ENCODE measurements at places on chromosomes 12 and 14.

DNA sequence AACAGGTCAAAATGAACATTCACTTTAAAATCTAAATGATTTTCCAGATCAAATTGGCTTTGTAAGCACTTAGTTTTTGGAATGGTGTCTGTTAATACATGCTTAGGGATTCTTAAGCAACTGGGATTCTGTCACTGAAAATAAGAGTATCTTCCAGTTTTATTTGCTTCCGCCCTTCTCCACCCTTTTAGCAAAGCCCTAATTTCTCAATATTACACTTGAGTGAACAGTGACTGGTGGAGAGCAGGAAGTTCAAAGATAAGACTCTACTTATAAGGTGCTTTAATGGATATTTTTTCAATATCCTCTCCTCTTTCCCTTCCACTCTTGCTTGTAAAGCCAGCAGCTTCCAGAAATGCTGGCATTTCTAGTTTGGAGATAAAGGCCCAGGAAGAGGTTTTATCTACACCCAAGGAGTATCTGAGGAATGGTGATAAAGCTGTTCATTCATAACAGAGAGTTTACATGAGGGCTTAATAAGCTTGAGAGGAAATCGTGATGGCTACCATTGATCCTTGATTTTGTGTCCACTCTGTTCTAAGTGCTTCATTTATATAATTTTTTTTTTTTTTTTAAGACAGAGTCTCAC lies 265.9 kb upstream of the PRICKLE1 start:
- no peak for DNase-seq

DNA sequence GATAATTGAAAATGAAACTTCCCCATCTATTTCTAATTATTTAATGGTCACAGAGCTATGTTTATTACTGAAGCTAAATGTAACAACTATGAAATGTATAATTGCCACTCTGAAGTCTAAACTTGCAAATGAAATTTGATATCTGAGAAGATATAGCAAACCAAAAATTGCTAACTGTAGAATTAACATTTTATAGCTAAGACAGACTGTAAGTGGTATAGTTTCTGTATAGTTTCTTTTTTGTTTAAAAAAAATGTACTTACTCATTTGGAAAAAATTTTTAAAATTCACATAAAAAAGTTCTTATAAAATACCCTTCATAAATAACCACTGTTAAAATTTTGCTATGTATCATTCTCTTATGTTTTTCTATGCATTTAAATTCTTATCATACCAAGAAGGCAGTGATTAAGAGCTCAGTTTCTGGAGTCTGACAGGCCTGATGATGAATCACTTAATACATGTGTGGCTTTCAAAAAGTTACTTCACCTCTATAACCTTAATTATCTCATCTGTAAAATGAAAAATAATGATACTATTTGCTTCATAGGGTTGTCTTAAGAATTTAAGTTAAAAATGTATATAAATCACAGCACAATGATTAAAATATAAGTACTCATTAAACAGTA lies 214.7 kb upstream of the GARIN2 start:
- DNase-seq = no peak

GRCh38 chr12:111363578-111363977 lies 5.3 kb downstream of the PHETA1 start:
- DNase-seq = no peak

GRCh38 chr14:79204591-79204990 lies 1006.7 kb downstream of the DIO2 start:
- no peak for DNase-seq

GRCh38 chr14:104280085-104280901 lies 141.9 kb downstream of the KIF26A start:
- no peak for DNase-seq

- no peak for DNase-seq
Observed at GRCh38 chr14:68815298-68816182, 22.7 kb upstream of the ZFP36L1 start.

DNA sequence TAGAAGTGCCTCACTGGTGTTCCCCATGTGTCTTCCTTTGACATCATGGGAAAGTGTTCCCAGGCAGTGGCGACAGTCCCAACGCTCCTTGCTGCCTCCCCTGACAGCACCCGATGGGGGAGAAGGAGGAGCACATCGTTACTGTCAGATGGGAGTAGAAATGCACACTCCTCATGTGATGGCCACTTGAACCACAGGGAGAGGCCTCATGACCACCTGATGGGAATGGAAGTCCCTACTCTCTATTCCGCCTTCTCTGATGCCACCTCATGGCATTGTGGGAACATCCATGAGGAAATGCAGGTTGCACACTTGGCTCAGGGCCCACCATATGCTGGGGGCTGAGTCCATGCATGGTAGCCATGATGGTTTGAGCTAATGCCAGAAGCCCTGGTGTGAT lies 14.3 kb upstream of the CORO1C start:
- no peak for DNase-seq

DNA sequence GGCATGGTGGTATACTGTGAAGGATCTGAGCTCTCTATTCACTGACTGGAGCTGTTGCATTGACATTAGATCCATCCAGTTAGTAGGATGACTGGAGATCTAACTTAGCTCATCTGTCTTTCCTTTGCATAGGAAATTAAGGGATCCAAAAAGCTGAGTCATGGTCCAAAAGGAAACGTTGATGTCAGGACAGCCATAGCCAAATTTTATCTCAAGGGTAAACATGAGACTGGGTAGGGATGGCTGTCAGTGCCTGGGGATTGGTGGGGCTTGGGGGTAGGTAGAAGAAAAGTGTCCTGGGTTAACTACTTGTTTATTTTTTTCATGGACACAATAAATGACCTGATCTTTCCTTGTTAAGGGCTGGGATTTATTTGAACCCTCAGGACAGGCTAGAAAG lies 4.6 kb downstream of the FAM177A1 start:
- no peak for DNase-seq

- DNase-seq = no peak
Observed at GRCh38 chr12:132173135-132174014, 29.1 kb downstream of the NOC4L start.

GRCh38 chr14:59482541-59483331 lies 1.5 kb downstream of the L3HYPDH start:
- no peak for DNase-seq

- DNase-seq = no peak
Observed at GRCh38 chr14:67127174-67127573, 62.1 kb upstream of the GARIN2 start.

- no peak for DNase-seq
Observed at GRCh38 chr12:19970116-19970515, 398.2 kb upstream of the PDE3A start.

- no peak for DNase-seq
Observed at GRCh38 chr14:105666420-105666819, 140.0 kb downstream of the TMEM121 start.

- peak; percentile 25 for DNase-seq
Observed at GRCh38 chr14:64549791-64550620, at the start of gene PPP1R36. TSS of gene PPP1R36 (plus strand) at chr14:64549961. CDS start at chr14:64549998, 37 bp downstream.

DNA sequence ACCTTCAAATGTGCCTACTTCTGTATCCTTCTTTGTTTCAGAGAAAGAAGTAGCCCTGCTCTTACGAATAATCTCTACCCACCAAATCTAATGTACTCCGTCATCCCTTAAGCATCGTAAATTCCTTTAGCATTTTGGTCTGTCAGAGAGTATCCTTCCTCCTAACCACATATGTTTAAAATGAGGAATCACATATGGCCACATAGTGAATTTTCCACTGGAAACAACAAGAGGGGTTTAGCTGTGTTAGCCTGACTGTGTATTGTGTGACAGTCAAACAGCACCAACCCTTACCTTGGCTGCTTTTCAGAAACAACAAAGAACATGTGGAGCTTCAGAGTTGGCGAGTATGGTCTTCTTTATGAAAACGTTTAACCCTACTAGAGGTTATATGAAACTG lies 5.5 kb downstream of the LUM start:
- no peak for DNase-seq

Measured in activated CD8-positive, alpha-beta memory T cell treated with anti-CD3 and anti-CD28 coated beads for 48 hours (primary cell).